GM12878 (cell line): ENCODE measurements at places on chromosomes 2 and 18. TPM values are rescaled to one million over a fixed set of nuclear protein-coding genes. Genes with fewer than 3 reads are reported as not detected.

DNA sequence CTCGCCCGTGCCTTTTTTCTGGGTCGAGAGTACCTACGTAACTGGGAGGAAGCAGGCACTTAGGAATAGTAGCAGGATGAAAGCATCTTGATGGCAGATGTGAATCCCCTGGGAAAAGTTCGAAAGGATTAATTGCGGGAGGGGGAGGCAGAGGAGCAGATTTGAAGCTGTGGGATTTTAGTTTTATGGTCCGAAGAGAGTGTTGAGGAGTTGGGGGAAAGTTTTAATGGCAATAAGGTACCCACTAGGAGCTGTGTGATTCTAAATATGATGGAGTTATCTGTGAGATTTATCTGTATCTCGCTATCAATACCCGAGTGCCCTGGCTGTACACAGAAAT, 1.1 kb downstream of the AGFG1 start:
- DNase-seq = no peak

DNA sequence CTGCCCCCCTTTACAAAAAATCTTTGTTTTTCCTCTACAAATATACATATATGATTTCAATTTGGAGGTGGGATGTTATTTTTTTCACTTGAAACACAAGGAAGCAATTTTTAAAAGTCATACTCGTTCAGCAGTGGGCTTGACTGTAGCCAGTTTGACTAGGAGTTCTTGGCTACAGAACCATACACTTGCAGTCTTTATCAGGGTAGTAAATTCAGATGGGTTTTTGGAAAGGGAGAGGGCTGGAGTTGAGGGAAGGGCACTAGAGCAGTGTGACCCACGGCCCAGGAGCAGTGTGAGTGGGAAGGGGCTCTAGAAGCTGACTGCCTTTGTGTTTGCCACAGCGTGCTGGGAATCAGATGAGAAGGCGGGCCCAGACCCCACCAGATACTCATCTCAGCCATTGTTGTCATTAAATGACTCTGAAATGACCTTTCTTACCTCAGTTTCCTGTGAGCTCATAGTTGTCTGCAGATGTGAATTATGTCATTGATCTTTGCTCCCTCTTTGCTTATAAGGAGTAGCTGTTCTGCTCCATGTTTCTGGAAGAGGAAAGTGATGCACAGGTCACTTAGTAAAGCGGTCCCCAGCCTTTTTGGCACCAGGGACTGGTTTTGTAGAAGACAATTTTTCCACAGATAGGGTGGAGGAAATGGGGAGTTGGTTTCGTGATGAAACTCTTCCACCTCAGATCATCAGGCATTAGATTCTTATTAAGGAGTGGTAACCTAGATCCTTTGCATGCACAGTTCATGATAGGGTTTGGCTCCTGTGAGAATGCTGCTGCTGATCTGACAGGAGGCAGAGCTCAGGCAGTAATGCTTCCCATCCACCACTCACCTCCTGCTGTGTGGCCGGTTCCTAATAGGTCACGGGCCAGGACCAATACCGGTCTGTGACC, 116.8 kb downstream of the SPTBN1 start:
- no peak for DNase-seq

Gene ABCB11
- not detected in 2 replicates for total RNA-seq

Gene NEU4
- 0.28 and 0.98 TPM in 2 replicates for total RNA-seq
